ENCODE measurements at places on chromosomes 1 and 21. TPM values are rescaled to one million over a fixed set of nuclear protein-coding genes. Genes with fewer than 3 reads are reported as not detected.

TIE1 gene
- 1.2 TPM for total RNA-seq

CRNN gene
- not detected for total RNA-seq

GLIS1 gene
- not detected for total RNA-seq

NT5C1A gene
- total RNA-seq: not detected

ETV3 gene
- 31.8 TPM for total RNA-seq

TLR5 gene
- 3.9 TPM for total RNA-seq

C8A gene
- 0.77 TPM for total RNA-seq

TINAGL1 gene
- total RNA-seq: 2.6 TPM

TFAP2E gene
- 0.84 TPM for total RNA-seq

SPRR3 gene
- not detected for total RNA-seq

DONSON gene
- 21.9 TPM for total RNA-seq

ELF3 gene
- total RNA-seq: 71.9 TPM

TRIM17 gene
- 20.5 TPM for total RNA-seq

ITLN2 gene
- 1.8 TPM for total RNA-seq

CFHR5 gene
- not detected for total RNA-seq

ANKRD65 gene
- 18.1 TPM for total RNA-seq

CFAP45 gene
- total RNA-seq: 1.0 TPM

SYT11 gene
- total RNA-seq: 1.7 TPM

SYCP1 gene
- not detected for total RNA-seq

OR2T11 gene
- total RNA-seq: not detected

LCE1B gene
- total RNA-seq: not detected

DUSP12 gene
- total RNA-seq: 29.8 TPM

CENPF gene
- 62.1 TPM for total RNA-seq

MROH9 gene
- total RNA-seq: not detected

AHCTF1 gene
- 38.2 TPM for total RNA-seq

C8B gene
- total RNA-seq: 0.26 TPM

GBP2 gene
- not detected for total RNA-seq

ORC1 gene
- total RNA-seq: 11.0 TPM

CRYZ gene
- total RNA-seq: 36.9 TPM

SUCO gene
- 57.1 TPM for total RNA-seq

ATP1B1 gene
- total RNA-seq: 120 TPM

GBP6 gene
- not detected for total RNA-seq

KLF17 gene
- total RNA-seq: not detected

COP1 gene
- 58.1 TPM for total RNA-seq

FNDC10 gene
- total RNA-seq: 2.7 TPM

DDX20 gene
- total RNA-seq: 18.6 TPM

LRRC3 gene
- 5.7 TPM for total RNA-seq

LEMD1 gene
- total RNA-seq: 15.2 TPM

KRTAP12-2 gene
- total RNA-seq: not detected

RPL5 gene
- 1,423 TPM for total RNA-seq

MT1HL1 gene
- not detected for total RNA-seq

ADIPOR1 gene
- 45.7 TPM for total RNA-seq

KIF21B gene
- total RNA-seq: 11.4 TPM

TEDDM1 gene
- total RNA-seq: not detected

DENND2D gene
- total RNA-seq: 3.0 TPM

SLAMF6 gene
- total RNA-seq: not detected

All from progenitor cell of endocrine pancreas (in vitro differentiated cells).